ENCODE measurements at places on chromosomes 2 and 18. TPM values are rescaled to one million over a fixed set of nuclear protein-coding genes. Genes with fewer than 3 reads are reported as not detected.

Gene APOB
- under 0.01 TPM for total RNA-seq

Gene TRIM54
- not detected for total RNA-seq

Gene IL36A
- not detected for total RNA-seq

Gene CYBRD1
- 497 TPM for total RNA-seq

Gene ELAC1
- 8.9 TPM for total RNA-seq

Gene FAM237A
- not detected for total RNA-seq

Gene MC4R
- total RNA-seq, result not detected

Gene TYMS
- total RNA-seq, result 17.2 TPM

Gene ZNG1B
- total RNA-seq, result 33.0 TPM

Gene BCL2
- total RNA-seq, result 2.5 TPM

Gene C18orf54
- 1.7 TPM for total RNA-seq

Gene MATN3
- total RNA-seq, result 1.9 TPM
